ENCODE measurements at places on chromosomes 3 and 15.

DNA sequence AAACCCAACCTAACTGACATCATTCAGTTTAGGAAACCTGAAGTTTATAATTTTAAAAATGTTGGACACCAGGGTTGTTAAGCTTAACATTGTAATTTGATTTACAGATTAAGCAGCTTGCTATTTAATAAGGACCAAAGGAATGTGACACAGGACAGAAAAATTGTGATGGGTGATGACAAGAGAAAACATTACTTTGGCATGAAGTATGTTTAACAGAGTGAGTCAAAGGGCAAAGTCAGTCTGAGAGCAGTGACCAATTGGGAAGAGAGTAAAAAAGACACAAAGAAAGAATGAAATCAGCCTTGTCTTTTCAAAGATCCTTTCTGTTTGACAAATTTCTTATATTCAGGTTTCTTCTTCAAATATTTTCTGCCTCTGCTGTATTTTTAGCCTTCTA, 1301.6 kb downstream of the SI start:
- DNase-seq, result no peak

- DNase-seq, result no peak
These were observed 25.9 kb downstream of the SNX33 start for GRCh38 chr15:75673426-75674235.

DNA sequence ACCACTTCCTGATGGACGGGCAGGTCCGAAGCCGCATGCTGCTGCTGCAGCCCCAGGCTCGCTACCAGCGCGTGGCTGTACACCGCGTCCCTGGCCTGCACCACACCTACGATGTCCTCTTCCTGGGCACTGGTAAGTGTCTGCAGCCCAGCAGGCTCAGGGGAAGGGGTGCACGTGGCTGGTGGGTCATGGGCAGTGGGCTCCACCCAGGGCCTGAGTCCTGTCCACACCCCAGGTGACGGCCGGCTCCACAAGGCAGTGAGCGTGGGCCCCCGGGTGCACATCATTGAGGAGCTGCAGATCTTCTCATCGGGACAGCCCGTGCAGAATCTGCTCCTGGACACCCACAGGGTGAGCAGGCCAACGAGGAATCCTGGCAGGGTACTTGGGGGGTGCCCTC, 8.7 kb downstream of the CIB1 start:
- no peak for DNase-seq

DNA sequence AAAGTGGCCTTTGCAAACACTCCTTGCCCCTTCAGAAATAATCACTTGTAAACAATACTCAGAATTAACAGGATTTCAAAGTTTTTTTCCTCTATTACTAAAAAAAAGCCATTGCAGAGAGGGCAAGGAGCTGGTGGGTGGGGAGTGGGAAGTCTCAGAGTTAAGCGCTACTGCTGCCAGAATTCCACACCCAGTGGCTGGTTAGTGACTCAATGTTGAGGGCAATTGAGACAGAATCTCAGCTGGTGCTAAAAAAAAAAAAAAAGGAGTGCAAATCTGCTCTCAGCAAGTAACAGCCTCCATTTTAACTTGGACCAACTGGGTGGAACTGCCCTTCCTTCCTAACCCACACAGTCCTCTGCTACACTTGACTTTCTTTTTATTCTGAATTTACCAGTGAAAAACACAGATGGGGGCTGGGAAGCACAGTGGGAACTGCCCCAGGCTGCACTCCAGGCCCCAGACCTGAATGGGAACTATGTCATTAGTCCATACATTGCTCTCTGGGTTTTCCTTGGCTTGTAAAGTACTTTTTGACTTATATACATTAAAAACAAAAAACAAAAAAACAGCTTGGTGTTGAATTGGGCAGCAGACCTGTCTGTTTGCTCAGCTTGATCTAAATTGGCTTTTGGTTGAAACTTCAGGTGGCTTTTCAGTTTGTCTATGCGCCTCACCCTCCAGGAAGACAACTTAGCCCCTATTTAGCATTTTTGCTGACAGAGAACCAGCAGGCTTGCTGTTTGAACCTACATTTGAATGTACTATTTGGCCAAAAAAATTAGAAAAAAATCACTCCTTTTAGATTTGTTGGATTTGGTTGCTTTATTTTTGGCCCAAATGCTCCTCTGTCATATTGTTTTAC, 357.8 kb upstream of the TBL1XR1 start:
- DNase-seq, result no peak

- DNase-seq, result no peak
These were observed 52.1 kb downstream of the CRTC3 start for GRCh38 chr15:90581771-90582352.

DNA sequence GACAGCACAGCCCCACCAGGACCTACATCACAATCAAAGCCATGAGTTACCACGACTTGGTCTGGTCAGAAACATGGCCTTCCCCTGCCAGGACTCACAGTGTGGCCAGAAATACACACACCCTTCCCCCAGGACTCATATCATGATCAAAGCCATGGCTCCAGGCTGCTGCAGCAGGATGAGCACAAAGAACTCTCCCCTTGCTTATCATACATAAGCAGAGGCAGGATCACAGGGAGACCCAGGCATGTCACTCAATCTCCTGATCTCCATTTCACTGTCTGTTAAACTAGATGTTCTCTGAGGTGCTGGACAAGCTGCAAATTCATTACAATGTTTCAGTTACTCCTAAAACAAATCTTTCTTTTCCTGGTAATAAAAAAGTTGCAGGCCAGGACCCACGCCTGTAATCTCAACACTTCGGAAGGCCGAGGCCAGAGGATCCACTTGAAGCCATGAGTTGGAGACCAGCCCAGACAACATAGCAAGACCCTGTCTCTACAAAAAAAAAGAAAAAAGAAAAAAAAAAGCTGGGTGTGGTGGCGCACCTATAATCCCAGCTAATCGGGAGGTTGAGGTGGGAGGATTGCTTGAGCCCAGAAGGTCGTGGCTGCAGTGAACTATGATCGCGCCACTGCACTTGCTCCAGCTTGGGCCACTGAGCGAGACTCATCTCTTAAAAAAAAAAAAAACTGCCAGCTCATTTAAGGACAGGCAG, 1.2 kb downstream of the PFKFB4 start:
- DNase-seq, result no peak

Data from stimulated activated CD8-positive, alpha-beta memory T cell treated with anti-CD3 and anti-CD28 coated beads, Interleukin-4, amount 100 ng/mL, for 1 hour (primary cell).